ENCODE measurements at places on chromosomes 5 and 9.

DNA sequence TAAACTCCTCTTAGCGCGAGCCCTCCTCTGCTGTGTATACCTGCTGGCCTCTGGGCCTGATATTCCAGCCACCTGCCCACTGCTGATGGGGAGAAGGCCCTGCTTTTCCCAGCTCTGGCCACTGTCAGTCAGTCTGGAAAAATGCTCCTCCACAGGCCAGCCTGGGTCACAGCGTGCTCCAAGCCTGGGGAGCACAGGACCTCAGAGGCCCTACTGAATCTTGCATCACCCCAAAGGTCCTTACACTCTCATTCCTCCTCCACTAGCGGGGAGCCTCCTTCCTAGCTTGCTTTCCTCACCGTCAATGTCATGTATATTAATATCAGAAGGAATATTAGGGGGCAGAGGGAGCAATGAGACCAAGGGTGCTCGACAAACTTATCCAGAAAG, 73.7 kb downstream of the SHB start:
- no peak for DNase-seq

- no peak for DNase-seq
Measured at GRCh38 chr5:145957388-145957787, 21.0 kb downstream of the SH3RF2 start.

DNA sequence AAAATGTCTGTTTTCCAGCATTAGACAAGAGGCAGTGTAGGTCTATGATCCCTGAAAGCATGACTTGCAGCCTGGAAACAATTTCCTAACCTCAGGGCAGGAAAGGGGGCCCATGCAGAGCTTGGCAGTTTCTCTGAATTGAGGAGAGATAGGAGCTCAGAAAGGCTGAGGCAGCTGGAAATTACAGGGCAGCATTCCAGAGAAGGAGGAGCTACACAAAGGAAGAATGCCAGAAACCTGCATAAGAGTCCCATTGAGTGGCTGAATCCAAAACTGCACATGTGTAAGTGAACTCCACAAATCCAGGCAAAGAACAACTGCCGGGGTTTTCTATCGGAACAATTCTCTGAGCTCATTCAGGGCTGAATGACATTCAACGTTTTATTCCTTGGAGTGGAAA, 346.8 kb downstream of the PIK3R1 start:
- DNase-seq: no peak

DNA sequence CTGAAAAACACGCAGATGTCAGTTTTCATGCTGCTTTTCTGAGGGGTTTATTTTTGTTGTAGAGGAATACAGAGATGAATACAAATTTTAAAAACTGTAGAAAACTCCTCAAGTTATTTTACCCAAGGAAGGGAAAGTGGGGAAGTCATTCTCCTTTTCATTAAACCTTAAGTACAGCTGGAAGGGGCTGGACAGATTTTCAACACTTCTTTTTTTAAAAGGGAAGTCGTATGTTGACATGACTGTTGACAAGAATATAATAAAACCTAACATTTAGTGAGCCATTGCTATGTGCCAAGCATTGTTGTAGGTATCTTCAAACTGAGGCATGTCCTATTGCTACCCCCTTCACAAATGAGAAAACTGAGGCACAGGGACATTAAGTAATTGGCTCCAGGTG, 235.7 kb upstream of the ELL2 start:
- DNase-seq: no peak

DNA sequence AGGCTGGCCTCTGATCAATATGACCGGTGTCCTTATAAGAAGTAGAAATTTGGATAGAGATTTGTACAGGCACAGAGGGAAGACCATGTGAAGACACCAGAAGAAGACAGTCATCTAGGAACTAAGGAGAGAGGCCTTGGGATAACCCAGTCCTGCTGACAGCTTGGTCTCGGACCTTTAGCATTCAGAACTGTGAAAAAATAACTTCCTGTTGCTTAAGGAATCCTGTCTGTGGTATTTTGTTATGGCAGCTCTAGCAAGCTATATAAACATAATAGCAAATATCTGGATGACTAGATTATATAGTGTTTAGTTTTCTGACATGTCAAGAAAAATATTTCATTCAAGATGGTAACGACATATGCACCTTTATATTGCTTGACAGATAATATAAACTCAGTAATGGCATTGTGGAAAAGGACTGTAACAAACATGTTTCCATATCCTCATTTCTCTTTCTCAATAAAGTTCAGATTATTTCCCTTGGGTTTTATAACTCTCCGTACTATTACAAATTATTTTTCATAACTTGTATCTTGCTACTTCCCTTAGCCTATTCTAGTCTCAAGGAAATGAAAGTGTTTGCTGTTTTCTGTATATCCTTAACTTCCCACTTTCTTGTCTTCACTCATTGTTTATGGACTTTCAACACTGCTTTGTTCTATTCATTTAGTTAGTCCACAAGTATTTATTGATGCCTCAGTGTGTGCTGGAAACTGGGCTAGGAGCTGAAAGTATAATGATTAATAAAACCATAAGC, 62.4 kb downstream of the KIAA1958 start:
- no peak for DNase-seq

- no peak for DNase-seq
Measured at GRCh38 chr9:136725612-136726011, 13.2 kb downstream of the DIPK1B start.

GRCh38 chr9:124803911-124804310, 27.0 kb downstream of the OLFML2A start:
- DNase-seq: no peak

- no peak for DNase-seq
Measured at GRCh38 chr5:117690612-117691011, 1116.0 kb upstream of the SEMA6A start.

- no peak for DNase-seq
Measured at GRCh38 chr5:169549453-169550100, 34.0 kb upstream of the SPDL1 start.

- no peak for DNase-seq
Measured at GRCh38 chr5:142839711-142840346, 69.7 kb downstream of the ARHGAP26 start.

- DNase-seq: peak; percentile 69
Measured at GRCh38 chr5:135887881-135888614, 7.6 kb downstream of the IL9 start.

DNA sequence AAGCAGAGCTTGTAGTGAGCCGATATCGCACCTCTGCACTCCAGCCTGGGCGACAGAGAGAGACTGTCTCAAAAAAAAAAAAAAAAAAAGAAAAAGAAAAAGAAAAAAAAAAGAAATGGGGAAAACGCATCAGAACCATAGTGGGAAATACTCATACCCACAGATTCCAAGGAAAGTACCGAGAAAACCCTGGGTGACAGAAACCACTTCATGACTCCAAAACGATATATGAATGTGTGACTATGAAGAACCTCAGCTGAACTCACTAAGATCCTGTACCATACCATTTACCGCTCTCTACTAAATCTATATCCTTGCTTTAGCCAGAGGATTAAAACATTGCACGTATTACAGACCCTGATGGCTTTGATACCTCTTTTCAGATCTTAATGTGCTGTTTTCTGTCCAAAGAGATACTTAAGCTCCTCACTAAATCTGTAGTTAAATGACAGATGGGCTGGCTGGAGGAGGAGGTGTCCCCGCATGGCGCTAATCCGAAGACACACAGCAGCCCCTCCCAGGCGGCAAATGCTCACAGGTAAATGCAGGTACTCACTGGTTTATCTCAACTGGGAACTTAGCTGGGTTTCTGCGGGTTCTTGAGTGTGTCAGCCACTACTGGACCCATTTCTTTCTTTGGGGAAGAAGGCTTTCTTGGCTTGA, 2.8 kb downstream of the LPCAT1 start:
- no peak for DNase-seq

- no peak for DNase-seq
Measured at GRCh38 chr9:3902631-3903030, 376.8 kb upstream of the RFX3 start.

- no peak for DNase-seq
Measured at GRCh38 chr5:108637134-108637533, 110.6 kb upstream of the FER start.

GRCh38 chr9:127970401-127971313, 10.1 kb downstream of the EEIG1 start:
- DNase-seq: no peak

- no peak for DNase-seq
Measured at GRCh38 chr9:98333703-98334582, 78.5 kb upstream of the TBC1D2 start.

DNA sequence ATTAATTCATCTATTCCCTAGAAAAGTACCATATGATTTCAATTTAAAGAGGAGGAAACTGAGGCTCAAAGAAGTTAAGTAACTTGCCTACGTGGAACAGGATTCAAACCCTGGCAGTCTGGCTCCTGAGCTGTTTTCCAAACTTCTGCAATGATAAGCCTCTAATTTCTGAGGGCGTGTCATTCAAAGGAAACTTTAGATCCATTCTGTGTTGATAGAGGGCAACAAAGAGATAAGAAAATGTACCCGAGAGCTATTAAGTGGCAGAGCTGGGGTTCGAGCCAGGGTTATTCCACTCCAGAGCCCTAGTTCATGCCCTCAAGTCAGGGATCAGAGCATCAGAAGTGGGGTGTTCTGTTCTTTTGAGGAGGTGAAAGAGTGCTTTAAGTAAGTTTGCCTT, 131.4 kb downstream of the ARL15 start:
- no peak for DNase-seq

DNA sequence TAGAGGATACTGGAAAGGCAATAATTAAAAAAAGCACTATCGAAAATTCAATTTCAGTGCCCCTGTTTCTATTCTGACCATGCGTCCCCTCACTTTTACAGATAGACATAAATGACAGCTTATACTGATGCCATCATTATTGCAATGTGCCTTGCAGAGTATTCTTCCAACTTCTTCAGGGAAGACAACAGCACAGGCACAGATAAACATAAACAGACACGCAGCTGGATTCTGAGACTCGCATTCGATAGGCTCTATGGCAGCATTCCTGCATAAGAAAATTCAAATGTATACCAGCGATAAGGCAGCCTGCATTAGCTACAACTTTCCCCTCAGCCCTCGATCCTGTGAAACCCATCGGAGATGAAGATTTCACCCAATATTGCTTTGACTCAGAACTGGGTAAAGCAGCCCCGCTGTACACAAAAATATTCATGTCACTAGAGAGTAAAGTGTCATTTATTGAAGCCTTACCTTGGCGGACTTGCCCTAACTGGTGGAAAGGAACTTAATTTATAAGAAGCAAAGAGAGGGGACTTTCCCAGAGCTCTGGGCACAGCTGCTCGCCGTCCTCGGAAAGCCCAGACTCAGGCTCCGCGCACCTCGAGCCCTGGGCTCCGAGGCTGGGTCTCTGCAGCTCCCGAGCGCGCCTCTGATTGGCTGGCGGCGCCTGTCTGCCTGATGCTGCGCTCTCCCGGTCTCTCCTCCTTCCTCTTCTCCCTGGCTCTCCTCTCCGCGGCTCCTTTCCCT, at the start of gene CDH18:
CDH18 (minus strand) TSS at position 589 of the 750 bp plus-strand sequence. CDS start 149,214 bp downstream, outside the sequence.
- peak; percentile 83 for DNase-seq

DNA sequence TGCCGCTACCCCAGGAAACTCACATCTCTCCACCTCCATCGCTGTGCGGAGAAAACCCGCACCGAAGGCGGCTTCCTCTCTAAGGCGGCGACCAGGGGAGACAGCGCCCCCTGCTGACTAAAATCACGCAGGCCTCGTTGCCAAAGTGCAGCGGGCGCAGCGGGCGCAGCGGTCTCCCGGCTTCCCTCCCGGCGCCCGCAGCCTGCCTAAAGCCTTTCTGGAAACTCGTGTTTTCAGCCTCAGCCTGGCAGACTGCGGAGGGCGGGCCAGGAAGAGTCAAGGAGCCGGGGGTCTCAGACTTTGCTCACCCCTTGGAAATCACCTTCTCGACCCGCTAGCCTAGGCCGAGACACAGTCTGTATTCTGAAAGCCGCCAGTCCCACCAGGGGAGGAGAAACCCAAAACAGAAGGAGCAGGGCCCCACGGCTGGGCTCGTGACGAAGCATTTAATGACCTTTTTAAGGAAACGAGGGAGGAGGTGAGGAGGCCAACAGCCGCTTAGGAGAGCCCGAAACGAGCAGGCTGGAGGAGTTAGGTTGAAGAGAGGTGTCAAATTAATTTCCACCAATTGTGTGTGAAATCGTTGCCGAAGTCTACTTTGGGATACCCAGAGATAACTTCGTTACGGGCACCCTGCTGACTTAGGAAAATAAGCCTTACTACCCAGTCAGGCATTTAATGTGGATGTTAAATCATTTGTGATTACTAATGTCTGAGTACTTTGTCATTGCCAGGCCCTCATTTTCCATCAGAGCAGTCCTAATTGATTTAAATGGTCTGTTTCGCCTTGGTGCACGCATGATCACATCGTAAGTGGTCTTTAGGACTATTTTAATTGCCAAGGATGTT, 7.3 kb upstream of the FOXB2 start:
- DNase-seq: peak; percentile 89

GRCh38 chr5:127343866-127344265, 53.3 kb downstream of the MEGF10 start:
- no peak for DNase-seq

DNA sequence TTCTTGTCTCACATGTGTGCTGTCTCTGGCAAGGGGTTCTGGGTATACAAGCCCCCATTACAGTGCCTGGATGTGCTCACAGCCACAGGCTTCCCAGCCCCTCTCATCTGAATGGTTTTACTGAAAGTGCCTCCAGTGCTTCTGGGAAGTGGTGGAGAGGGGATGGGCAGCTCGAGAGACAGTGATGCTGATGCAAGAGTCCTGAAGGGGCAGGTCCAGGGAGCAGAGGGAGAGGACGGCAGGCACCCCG, 93.5 kb downstream of the PHF2 start:
- DNase-seq: no peak

DNA sequence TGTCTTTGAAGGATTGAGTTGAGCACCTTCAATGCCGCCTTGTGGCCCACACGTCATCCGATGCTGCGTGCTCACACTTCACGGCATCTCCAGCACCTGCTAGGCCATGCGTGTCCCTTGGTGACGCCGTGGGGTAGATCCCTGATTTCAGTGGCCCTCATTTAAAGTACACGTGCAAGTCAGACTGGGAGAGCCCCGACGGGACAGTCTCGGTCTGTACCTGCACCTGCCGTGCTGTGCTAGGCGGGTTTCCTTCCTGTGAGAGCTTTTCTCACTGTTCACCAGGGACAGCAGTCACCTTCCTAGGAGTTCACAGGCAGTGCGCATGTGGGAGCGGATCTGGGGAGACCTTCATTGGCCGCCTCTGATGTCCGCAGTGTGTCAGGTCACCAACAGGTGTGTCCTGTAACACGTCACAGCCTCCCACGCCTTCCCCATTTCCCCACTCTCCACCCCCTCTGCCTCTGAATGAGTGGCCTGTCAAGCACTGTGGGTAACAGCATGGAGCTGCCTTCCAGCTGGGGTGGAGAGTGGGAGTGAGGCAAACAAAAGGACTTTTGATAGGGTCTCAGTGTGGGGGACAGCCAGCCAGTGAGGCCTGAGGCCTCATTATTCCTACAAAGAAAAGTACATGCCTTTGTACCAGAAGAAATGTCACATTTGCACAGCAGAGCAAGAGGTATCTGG, 236.4 kb downstream of the FANCC start:
- DNase-seq: no peak

GRCh38 chr5:150527038-150527437, 19.1 kb downstream of the NDST1 start:
- no peak for DNase-seq
